ENCODE measurements at places on chromosomes 7 and 10.

- DNase-seq = no peak
Observed at GRCh38 chr7:23615331-23615730, 18.1 kb downstream of the CCDC126 start.

GRCh38 chr10:74079936-74080590 lies 70.6 kb downstream of the AP3M1 start:
- peak; percentile 71 for DNase-seq

- DNase-seq = peak; percentile 98
Observed at GRCh38 chr7:66110856-66111255, 3.8 kb upstream of the CRCP start.

DNA sequence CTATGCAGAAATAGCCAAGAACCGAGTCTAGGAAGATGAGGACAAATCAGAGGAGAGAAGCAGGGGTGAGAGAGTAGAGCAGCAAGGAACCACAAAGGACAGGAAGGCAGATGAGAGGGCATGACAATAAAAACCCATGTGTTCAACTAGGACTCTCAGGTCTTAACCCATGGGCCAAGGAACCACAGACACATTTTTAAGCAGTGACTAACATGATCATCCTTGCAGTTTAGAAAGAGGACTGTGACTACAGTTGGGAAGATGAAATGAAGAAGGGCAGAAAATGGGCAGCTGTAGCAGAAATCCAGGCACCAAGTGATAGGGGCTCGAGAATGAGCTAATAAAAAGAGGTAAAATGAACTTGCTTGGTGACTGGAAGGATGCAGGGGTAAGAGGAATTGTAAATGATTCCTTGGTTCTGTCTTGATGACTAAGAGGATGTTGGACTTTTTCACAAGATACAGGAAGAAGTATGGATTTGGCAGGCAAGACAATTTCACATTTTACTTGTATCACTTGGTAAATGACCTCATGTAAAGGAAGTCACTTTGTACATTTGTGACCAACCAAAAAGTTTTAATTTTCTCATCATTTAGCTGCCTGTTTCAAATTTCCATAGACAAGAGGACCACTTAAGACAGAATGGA lies 22.8 kb downstream of the SGMS1 start:
- peak; percentile 76 for DNase-seq

DNA sequence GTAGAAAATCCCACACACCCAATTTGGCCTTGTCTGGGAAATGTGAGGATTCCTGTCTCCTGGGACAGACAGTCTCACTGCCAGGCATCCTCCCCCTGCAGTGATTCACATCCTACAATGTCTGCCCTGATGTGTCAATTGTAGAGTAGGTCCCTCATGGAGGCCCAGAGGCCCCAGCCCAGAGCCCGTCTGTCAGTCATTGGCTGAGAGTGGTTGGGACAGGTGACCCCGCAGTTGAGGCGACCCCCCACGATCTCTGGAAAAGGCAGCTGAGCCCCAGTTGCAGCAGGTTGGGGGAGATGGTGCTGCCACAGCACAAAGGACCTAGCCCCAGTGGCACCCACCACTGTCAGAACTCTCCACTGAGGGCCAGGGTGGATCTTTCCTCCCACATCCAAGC lies 84.3 kb upstream of the INSIG1 start:
- DNase-seq = peak; percentile 93

GRCh38 chr7:41383596-41383995 lies 319.3 kb downstream of the INHBA start:
- DNase-seq = peak; percentile 51

DNA sequence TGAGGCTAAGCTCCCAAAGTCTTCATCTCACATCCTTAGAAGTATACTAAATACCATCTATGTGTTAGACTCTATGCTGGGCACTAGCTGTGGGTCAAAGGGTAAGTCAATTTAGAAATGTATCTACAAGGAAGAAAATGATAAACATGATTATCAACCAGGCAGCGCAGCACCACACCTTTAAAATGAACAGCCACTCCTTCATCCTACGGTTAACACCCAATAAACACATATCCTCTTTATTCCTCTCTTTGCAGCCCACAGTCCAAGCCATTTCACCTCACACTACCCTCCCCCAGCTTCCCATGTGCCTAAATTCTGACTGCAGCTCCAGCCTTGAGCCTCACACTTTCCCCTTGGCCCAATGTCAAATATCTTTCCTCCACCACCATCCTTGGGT lies 362.6 kb downstream of the FGFR2 start:
- no peak for DNase-seq

GRCh38 chr7:158416283-158416933 lies 171.2 kb downstream of the PTPRN2 start:
- DNase-seq = no peak

GRCh38 chr7:143908120-143908519 lies 6.1 kb upstream of the TCAF1 start:
- no peak for DNase-seq

GRCh38 chr10:92760609-92761008 lies 70.9 kb downstream of the HHEX start:
- DNase-seq = peak; percentile 45

- DNase-seq = no peak
Observed at GRCh38 chr7:85713171-85713570, 526.3 kb upstream of the SEMA3D start.

DNA sequence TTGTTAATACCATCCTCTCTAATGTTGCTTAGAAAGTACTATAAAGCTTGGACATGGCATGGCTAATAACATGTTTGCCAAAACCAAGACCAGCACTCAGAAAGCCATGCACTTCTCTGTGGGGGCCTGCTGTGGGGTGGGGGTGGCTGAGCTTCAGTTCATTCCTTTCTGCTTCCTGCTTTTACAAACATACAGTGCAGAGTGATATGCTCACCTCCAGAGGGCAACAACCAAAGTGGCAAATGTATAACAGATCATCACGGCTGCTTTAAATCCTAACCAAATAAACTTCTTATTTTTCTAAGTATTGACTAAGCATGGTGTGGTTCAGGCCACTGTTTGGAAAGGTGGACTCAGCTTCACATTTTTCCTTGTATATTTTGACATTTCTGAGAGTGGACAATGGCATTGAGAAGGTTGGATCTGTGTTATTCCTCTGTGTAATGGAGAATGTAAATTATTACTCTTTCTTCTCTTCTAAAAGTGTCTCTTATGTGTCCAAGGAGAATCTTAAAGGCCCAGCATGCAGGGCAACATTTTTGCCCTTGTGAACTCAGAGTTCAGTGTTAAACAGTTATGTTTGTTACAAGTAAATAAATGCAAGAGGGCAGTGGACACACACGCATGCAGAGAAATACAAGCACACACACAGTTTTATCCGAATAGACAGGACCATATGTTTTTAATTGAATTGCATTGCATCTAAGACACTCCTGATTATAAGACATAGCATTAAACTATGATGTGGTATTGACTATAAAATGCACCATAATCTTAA lies 186.1 kb downstream of the HERPUD2 start:
- no peak for DNase-seq

DNA sequence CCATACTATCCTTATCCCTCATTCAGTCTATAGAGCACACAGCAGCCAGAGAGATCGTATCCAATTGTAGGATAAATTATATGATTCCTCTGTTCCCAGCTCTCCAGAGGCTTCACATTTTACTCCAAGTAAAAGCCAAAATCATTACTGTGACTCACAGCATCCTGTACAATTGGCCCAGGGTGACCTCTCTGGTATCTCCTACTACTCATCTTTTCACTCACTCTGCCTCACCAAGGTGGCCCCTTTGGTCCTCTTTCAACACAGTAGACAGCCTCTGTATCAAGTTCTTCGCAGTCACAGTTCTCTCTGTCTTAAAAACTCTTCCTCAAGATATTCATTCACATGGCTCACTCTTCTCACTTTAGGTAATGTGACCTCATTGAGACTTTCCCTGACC lies 72.6 kb upstream of the LSM8 start:
- DNase-seq = no peak

DNA sequence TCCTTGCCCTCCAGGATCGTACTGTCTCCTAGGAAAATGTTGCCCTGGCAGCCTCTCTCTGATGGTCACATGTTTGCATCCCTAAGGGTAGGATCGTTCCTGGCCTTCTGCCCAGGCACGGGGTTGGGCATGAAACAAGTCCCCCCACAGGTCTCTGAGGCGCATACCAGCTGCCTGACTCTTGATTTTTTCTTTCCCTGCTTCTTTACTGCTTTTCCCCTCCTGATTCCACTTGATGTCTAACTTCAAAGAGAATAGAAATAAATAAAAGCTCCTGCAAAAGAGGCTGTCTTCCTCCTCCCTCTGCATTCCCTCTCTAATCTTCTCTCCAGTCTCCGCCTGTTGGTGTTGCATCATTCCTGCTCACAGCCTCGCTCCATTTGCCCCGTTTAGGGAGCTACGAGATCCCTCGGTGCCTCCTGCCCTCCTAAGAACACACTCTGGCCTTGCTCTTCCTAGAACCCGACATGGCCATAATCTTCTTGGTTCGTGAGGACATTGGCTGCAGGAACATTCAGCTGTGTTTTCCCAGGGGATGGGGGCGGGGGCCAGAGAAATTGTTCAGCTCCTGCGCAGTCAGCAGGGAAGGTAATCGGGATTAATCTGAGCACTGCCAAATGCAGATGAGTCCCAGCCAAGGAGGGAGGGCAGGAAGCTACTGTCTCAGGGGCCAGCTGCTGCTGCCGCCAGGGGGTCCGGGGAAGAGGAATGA lies 26.0 kb downstream of the LEP start:
- DNase-seq = peak; percentile 82

GRCh38 chr10:100793055-100793454 lies 47.7 kb downstream of the PAX2 start:
- DNase-seq = no peak

DNA sequence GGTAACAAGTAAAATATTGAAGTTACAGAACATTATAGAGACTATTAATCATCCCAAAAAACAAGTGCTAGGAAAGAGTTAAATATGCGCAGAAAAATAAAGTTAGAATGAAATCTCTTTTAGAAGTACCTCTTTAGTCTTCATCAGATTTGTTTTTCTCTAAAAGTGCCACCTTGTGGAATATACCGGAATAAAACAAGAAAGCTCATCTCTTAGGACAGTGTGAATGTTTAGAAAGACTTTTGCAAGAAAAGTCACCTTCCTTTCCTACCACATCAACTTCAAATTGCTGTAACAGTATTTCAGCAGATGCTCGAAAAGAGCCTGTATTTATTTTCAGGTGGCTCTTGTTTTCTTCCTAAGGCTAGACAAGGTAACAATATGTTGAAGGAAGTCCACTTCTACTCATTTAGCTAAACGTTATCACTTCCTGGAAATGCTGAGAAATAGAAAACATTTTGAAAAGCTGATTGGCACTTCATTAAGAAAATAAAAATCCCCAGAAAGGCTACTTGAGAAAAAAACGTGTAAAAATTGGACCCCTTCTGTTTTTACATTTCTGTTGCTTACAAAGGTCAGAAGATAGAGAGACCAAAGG lies 19.8 kb upstream of the FAM133B start:
- peak; percentile 38 for DNase-seq

- DNase-seq = no peak
Observed at GRCh38 chr10:113647812-113648211, 16.0 kb downstream of the NRAP start.

DNA sequence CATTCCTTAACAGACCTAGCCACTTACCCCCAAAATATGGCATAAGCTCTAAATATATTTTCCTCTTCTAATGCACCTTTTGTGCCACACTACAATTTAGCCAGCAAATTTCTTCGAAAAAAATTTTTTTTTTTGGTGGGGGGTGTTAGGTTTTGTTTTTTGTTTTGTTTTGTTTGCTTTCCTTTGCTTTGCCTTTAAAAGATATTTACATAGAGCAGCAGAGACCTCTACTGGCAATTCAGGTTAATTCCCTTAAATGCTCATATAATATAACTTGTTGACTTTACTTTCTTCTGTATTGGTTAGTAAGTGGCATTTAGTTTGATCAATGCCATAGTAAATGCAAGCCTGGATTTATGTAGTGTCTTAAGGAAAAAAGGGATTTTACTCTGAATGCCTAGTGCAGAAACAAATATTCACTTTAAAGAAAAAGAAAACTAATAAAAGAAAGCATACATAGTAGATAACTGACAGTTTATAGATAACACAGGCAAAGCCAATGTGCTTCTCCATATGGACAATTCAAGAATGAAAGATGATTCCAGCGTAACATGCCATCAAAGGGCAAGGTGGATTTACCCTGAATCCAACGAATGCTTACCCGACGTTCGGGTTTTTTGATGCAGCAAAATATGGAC lies 1250.6 kb downstream of the GATA3 start:
- DNase-seq = peak; percentile 22

DNA sequence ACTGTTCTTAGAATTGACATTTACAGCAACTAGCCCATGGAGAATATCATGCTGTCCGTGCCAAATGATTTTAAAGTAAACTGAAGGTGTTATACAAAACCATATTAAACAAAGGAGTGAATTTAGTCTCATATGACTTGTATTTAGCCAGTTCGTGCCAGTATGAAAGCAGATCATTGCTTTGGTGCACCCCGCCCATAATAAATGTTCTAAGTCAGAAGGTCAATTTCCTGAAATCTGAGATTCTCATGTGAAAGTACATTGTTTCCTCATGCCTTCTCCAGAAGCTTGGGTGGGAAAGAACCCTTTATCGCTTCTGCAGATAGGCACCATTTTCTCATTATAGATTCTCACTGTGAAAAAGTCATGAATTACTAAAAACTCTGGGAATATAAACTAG lies 106.4 kb downstream of the CAMK1D start:
- DNase-seq = no peak

GRCh38 chr7:130529417-130529816 lies 37.5 kb downstream of the MEST start:
- no peak for DNase-seq

DNA sequence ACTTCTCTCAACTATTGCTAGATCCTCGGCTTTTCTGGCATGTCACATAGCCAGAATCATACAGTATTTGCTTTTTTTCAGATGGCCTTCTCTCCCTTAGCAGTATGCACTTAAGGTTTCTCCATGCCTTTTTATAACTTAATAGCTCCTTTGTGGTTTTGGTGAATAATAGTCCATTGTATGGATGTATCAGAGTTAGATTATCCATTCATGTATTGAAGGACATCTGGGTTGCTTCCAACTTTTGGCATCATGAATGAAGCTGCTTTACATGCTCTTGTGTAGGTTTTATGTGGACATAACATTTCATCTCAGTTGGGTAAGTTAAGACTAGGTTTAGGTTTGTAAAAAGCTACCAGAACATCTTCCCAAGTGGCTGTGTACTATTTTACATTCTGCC lies 4.6 kb downstream of the ATP5F1C start:
- no peak for DNase-seq

GRCh38 chr7:134694299-134694698 lies 47.6 kb downstream of the BPGM start:
- DNase-seq = no peak

DNA sequence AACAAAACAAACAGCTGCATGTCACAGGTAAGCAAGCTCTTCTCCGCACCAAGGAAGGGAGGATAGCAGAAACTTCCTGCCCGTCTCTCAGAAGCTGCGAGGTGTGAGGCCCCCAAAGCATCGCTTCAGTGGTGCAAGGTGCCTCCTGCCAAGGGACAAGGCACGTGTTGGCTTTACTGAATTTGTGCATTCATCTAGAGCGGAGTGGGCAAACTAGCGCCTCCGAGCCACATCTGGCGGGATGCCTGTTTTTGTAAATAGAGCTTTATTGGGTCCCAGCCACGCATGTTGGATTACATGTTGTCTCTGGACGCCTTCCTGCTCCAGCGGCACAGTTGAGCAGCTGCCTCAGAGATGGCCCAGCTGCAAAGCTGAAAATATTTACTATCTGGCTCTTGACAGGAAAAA lies 27.7 kb downstream of the PHYH start:
- DNase-seq = no peak

GRCh38 chr7:6279937-6280336 lies 7.5 kb upstream of the CYTH3 start:
- no peak for DNase-seq

GRCh38 chr10:130025811-130026485 lies 61.9 kb upstream of the EBF3 start:
- DNase-seq = no peak

Data from fibroblast of skin of back (primary cell).